ENCODE measurements at places on chromosomes 11 and 22.

- no peak for DNase-seq
Measured at GRCh38 chr11:106131998-106132397, 54.5 kb downstream of the AASDHPPT start.

DNA sequence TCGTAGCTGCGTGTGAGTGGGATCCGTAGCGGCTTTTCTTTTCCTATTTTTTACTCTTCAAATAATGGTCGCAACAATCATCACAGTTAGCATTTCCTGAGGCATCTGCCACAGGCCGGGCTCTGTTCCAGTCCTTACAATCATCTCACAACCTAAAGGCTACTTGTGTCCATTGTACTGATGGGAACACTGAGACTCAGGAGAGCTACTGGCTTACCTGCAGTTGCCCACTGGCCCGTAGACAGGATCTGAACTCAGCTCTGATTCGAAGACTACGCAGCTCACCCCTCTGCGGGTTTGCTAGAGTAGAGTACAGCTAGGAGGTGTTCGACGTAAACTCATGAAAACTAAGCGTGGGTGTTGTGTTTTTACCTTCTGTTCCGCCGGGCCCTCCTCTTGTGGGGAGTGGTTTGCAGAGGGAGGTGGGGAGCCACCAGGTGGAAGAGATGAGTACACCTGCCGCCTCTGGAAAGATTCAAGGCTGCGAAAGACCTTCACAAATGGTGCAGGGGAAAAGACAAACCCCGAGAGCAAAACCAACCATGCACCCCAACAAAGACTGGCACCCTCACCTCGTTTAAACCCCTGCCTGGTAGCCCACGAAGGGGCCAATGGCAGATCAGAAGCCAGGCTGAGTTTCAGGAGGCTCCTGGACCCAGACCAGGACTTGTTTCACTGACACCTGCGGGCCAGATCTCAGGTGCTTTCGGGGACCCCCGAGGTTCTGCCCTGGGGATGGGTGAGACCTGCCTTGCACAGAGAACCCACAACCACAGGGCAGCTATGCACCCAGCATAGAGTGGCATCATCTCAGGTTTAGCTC, 18.3 kb upstream of the RFPL3 start:
- DNase-seq: no peak

- peak; percentile 21 for DNase-seq
Measured at GRCh38 chr11:85946221-85946620, 91.0 kb downstream of the CCDC83 start.

- no peak for DNase-seq
Measured at GRCh38 chr11:62273789-62274275, 3.9 kb downstream of the SCGB2A2 start.

DNA sequence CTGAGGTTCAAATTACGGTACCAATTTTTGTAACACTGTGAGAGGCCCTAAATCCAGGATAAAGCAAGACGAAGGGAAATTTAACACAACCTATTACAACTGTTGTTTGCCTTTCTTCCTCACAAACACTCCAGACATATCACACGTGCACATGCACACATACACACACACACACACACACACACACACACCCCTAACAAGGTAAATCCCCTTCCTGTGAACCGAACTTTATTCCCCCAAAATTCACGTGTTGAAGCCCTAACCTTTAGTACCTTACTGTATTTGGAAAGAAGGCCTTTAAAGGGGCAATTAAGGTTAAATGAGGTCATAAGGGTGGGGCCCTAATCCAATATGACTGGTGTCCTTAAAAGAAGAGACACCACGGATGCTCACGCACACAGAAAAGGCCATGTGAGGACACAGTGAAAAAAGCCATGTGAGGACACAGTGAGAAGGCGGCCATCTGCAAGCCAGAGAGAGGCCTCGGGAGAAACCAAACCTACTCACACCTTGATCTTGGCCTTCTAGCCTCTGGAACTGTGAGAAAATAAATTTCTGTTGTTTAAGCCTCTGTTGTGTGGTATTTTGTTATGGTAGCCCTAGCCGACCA, 1.8 kb downstream of the SERGEF start:
- DNase-seq: no peak

DNA sequence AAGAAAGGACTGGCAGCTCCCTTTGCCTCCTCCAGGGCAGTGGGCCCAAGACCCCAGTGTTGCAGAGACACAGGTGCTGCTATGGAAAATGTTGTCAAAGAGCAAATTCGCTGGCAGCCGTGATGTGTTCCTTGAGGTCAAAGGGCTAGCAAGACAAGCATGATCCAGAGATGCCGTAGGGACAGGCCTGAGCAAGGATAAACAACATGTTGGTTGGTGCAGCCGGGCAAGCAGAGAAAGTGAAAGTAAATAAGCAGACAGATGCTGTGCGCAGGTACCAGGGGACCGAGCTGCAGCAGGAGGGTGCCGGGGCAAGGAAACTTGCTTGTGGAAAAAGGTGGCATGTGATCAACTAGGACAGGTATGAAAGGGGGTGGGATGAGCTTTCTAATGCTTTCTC, 125.5 kb upstream of the NECTIN1 start:
- DNase-seq: no peak

GRCh38 chr11:118033443-118033842, 43.4 kb upstream of the TMPRSS4 start:
- no peak for DNase-seq

GRCh38 chr11:587978-588380, 11.7 kb downstream of the PHRF1 start:
- DNase-seq: peak; percentile 79

DNA sequence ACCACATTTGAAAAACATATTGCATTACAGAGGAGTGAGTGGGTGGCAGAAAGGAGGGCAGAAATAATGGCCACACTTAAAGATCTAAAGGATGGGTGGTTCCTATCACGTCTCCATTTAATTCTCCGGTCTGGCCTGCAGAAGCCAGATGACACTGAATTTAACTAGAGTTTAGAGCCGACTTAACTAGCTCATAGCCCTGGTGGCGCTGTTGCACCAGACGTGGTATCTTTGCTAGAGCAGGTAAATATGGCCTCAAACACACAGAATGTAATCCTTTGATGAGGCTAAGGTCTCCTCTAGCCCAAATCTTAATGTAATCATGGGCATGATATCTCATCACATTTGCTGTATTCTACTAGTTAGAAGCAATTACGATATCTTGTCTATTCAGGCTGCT, 51.5 kb upstream of the GAL start:
- peak; percentile 52 for DNase-seq

- no peak for DNase-seq
Measured at GRCh38 chr22:20087319-20088262, 7.5 kb downstream of the DGCR8 start.

GRCh38 chr11:848380-848931, 5.8 kb downstream of the TSPAN4 start:
- DNase-seq: no peak

DNA sequence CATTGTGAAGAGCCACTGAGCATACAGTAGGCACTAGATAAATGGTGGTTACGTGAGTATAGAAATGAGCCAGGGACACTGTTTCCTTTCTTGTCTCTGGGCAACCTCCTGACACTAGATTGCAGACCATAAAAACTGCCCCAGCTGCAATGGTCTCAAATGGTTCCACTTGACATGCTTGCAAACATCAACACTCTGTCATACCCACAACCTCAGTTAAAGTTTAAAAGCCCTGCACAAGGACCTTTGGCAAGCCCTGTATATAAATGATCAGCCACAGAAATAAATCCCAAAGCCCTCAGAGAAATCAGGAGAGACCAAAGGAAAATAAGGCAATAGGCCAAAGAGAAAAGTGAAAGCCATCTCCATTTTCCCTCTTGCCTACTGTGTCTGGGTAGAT, 20.7 kb downstream of the PLEKHA7 start:
- no peak for DNase-seq

DNA sequence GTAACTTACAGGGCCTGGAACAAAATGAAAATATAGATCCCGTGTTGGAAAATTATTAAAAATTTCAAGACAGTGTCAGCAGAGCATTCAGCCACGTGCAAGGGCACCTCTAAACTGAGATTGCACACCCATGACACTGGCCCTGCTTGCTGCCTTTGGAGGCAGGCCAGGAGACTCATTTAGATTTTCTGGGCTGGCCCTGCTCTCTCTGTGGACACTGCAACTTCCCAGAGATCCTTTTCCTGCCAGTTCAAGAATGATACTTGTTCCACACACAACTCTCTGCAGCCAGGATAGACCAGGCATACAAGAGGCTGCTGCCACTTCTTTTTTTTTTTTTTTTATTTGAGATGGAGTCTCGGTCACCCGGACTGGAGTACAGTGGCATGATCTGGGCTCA, 56.7 kb upstream of the PTPRJ start:
- peak; percentile 61 for DNase-seq

- no peak for DNase-seq
Measured at GRCh38 chr22:49128874-49129273, 698.8 kb downstream of the BRD1 start.

DNA sequence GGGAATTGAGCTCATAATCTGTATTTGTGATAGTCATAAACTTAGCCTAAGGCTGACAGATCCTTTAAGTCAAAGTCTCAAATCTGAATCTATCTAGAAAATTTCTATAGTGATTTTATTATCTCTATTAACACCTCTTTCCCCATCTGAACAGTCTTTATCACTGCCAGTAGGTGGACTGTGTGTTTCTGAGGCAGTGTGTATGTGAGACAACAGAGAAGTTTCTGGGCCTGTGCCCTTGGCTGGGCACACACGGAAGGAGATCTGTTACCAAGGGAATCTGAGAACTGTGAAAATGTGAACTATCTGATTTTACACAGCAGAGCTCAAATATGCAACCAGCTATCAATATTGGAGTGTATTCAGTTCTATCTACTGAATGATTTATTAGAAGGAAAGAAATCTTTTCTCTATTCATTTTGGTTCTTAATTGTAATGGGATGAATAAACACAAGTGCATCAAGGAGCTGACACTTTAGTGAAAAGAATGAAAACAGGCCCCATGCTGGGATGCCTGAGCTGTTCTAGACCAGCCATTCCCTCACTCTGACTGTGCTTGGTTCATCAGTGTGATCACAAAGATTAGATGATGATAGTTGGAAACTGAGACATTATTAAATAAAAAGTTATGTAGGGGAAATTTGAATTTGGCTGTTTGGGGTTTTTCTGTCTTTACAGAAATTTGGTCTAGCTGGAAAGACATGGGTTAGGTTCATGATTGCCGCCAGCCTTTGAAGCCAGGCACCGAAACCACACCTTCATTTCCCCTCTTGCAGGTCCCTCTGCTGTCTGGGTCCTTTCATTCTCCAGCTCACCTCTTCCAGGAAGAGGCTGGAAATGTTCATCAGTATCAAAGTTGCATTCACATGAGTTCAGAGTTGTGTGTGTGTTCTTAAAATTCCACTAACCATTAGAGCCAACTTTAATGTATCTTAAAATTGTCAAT, 68.1 kb downstream of the LIF start:
- DNase-seq: no peak

GRCh38 chr11:34013898-34014571, 37.5 kb upstream of the CAPRIN1 start:
- DNase-seq: no peak

- no peak for DNase-seq
Measured at GRCh38 chr22:43882122-43882767, 9.6 kb downstream of the PNPLA5 start.

DNA sequence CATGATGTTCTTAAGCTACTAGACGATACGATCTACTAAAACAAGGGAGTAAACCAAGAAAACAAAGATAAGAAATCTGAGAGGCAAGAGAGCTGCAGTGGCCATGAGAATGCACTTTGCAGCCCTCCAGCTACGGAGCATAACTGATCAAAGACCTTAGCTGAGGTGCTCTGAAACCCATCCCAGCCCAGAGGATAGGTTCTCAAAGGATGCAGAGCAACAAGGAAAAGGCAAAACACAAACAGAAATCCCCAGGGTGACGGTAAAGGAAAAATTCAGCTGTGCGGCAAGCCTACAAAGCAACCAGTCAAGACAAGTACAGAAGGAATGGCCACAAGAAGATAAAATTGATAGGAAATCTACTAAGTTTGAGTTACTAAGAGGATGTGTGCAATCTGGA, 32.5 kb upstream of the CFAP300 start:
- DNase-seq: no peak

DNA sequence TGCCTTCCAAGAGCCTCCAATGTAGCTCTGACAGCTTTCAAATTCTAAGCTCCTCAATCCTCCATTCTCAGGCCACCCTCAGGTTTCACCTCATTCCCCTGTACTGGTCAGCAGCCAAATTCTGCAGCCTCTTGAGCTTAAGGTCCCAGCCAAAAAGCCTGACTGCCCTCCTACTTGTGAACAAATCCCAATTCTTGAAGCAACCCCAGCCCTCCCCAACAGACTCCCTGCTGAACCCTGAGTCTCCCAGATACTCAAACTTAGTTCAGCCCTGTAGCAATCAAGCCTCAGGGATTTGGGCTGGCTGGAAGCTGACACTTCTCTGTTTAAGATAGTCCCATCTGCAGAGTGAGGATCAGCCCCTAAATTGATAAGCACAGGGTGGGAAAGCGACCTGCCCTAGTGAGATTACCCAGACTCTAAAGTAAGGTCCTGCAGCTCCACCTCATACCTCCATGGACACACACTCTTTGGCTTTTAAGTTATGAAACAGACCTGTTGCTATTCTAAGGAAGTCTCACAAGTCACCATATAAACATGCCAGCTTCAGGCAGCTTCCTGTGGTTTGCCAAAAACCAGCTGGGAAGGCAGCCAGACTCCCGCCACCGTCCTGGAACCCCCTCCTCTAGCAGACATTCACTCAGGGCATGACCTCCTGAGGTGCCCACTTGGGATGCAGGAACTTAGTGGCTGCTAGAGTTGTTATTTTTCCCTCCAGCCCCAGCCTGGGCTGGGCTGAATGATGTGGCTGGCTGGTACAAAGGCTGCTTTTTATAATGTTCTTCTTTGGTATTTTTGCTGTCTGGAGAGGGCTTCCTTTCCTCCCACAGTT, 82.5 kb upstream of the PICALM start:
- DNase-seq: peak; percentile 59

DNA sequence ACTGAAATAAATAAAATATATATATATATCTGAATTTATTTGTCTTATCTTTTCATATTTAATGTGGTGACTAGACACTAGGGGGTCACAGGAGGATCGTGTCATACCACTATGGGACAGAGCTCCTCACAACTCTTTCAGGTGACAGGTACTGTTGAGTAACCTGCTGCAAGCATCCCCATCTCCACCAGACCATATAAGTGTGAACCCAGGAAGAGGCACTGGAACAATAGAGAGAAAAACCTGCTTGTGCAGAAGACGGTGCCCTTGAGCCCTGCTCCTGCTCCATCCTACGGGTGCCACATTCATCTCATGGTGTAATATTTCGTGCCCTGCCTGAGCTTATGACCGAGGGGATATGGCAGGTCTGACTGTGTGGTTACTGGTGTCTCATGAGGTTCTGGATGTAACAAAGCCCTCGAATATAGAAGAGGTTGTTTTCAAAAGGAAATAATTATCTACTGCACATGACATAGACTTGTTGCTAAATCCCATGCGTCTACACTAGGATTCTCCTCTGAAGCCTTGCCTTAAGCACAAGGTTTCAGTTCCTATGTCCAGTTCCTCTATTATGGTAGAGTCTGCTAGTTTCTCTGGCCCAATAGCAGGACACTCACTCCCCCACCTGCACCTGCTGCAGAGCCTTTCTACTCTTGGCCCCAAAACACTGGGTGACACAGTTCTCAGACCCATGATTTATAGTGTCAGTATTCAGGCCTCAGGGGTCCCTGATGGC, 70.4 kb downstream of the GGTLC2 start:
- DNase-seq: no peak

GRCh38 chr11:75899806-75900205, 84.8 kb downstream of the UVRAG start:
- DNase-seq: no peak

Measured in EL (cell line).